ENCODE measurements at places on chromosomes 6 and 20.

DNA sequence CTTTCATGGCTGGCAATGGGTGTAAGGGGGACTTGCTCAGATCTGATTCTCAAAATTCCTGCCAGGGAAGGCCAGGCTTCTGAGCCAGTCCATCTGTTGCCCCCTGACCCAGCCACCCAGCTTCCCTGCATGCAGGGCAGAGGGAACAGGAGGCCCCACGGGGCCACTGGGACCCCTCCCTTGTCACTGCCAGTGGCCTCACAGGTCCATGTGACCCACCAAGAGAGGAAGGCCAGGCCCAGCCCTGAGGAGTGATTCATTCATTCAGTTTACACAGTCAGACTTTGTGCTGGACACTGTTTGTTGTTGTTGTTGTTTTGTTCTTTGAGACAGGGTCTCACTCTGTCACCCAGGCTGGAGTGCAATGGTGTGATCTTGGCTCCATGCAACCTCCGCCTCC lies 39.5 kb downstream of the UBE2V1 start:
- DNase-seq: no peak

- peak; percentile 65 for DNase-seq
Measured at GRCh38 chr6:44115866-44116265, 11.4 kb downstream of the MRPL14 start.

- DNase-seq: peak; percentile 55
Measured at GRCh38 chr6:24431045-24431451, 28.3 kb downstream of the MRS2 start.

DNA sequence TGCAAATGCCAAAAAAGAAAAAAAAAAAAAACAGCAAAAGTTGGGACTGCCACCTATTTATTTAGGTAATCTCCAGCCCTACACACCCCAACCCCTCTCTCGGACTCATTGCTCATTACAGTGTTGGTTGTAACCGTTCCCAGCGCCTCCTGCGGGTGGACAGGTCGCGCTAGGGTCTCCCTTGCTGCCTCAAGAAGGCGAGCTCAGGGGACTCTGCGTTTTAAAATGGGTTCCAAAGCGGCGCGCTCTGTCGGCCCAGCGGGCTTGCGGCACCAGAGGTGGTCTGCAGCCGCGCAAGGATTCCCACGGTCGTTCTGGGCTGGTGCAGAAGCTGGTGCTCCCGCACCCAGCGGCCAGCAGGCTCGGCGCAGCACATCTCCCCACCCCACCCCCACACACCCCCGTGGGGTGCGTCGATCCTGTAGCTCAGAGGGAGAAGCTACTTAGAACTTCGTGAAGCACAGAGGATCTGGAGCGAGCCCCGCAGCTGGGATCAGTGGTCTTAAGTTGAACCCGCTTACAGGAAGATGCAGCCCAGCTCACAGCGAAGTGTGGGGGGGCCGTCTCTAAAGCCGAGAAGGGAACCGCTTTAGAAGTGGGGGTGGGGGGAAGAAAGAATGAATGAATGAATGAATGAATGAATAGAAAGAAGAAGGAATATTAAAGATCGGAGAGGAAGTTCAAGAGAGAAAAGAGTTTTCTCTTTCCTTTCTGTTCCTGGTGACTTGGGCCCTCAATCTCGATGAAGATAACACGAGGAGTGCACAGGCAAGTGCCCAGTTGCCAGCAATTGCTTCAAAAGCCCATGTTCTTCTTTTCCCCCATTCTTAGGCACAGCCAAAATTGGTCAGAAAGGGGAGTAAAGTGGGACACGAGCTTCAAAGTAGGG lies 780 bp downstream of the TFAP2A start:
- DNase-seq: peak; percentile 77

DNA sequence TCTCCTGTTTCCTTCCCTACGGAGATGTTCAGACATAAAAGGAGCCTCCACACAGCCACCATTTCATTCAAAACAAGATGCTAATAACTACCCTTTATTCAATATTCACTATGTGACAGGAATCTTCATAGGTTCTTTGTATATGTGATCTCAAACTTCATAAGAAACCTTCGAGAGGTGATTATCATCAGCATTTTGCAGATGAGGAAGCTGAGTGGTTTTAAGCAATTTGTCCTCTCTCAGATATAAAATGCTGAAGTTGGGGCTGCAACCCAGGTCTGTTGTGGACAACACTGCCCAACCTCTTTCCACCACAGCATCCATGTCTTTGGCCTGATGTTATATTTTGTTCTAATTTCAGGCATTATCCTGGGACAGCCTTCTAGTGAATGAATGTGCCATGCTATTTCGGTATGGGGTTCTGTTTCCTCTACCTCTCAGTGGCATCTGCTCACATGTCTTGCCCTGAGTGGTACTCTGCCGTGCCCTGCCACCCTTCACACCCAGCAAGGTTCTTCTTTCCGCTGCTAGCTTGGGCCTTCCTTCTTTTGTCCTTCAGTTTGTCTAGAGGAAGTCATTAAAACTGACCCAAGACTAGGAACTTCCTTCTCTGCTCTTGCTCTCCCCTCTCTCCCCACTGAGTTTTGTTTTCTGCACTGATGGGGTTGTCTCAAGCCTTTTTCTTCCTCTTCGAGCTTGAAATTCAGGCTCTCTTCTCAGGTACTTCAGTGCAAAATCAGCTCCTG lies 300.9 kb upstream of the PRDM1 start:
- DNase-seq: no peak

DNA sequence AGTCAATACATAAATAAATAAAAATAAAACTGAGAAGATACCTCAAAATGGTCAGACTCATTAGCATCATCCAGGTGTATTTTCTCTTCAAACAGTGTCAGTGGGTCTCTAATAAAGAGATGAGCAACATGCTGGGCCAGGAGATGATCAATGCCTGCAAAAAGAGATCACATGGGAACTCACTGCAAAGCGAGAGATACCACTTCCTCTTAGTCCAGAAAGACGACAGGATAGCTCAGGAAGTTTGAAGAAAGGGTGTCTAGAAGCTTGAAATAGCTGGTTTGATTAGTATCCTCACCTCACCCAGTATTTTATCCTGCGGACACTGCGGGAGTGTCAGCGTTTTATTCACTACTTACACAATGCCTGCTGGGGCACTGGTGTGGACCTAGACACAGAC lies 38.0 kb downstream of the GCLC start:
- no peak for DNase-seq

DNA sequence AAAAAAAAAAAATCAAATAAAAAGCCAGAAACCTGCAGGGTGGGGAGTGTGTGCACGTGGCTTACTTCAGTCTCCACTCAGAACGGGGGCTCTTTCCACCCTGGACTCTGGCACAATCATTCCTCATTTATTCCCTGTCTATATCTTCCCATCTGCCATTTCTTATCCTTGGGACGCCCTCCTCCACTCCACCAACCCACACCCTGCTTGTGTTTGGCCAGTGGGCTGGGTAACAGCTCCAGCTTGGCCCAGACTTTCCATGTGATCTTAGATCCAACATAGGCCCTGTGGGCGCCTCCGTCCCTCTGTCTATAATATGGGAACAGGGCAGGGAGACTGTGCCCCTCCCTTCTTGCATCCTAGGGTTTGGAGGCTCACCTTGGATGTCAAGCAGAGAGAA lies 68.1 kb downstream of the CD40 start:
- no peak for DNase-seq

- no peak for DNase-seq
Measured at GRCh38 chr20:4305091-4305490, 289.7 kb upstream of the RNF24 start.

GRCh38 chr20:58695895-58696375 lies 3.3 kb downstream of the NPEPL1 start:
- DNase-seq: no peak

DNA sequence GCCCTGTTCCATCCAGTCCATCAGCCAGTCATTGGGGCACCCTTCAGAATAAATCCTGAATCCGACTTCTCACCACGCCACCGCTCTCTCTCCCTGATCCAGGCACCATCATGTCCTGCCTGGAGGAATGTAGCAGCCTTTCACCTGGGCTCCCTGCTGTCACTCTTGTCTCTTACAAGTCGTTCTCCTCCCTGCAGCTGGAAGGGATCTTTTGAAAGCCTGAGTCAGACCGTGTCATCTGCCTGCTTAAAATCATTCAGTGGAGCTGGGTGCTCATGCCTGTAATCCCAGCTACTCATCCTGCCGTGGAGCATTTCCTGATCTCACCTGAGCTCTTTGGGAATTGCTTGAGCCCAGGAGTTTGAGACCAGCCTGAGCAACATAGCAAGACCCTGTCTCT lies 19.2 kb upstream of the KCNG1 start:
- no peak for DNase-seq

DNA sequence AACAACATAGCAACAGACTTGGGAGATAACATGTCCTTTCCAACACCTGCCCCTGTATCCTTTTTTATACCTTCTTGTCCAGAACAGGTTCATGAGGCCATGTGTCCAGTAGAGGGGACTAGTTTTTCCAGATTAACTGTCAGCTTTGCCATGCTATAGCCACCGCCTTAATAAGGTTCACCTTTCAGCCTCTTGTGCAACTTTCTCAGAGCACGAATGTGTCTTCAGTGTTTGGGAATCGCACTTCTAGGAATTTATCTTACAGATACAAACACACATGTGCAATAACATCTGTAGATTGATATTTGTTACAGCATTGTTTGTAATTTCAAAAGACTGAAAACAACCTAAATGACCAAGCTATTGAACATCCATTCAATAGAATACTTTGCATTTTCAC lies 21.4 kb downstream of the NCR2 start:
- DNase-seq: no peak

DNA sequence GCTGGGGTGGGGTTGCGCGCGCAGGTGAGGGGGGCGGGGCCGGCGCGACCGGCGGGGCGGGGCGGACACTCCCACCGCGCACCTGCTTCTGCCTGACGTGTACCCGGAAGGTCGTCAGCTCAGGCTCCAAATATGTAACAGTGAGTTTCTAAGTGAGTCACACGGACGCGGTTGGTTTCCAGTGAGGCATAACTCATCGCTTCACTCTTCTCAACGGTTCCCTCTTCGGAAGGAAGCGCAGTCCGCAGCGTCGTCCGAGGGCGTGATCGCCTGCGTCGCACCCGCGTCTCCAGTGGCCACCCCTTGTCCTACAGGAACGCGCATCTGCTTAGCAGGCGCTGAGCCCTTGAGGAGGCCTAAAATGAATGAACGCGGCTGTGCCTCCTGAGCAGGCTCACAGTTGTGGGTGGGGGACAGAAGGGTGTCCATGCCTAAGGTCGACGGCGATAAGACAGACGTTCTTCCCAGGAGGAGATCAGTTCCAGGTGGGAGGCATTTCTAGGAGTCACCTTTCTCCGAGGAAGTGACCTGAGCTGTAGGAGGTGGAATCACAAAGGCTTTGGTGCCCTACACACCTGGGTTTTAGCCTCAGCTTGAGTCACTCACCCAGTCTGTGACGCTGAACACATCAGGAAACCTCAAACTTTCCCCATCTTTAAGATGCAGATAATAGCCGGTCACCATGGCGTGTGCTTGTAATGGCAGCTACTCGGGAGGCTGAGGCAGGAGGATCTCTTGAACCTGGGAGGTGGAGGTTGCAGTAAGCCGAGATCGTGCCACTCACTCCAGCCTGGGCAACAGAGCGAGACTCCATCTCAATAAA lies 50.9 kb upstream of the EZR start:
- DNase-seq: peak; percentile 97

DNA sequence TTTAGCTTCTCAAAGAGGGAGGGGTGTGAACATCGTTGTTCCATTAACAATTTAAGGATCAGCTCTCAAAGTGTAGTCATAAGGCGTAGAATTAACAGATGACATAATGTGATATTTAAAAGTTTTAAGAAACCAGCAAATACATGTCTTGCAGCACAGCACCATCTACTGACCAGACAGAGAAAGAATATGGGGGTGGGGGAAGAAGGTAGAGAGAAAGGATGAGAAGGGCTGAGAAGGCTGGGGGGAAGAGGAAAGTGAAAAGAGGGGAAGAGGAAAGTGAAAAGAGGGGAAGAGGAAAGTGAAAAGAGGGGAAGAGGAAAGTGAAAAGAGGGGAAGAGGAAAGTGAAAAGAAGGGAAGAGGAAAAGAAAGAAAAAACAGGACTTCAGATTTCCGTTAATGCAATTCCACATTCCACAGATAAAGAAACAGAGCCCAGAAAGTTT lies 80.9 kb downstream of the HAO1 start:
- DNase-seq: peak; percentile 59

- no peak for DNase-seq
Measured at GRCh38 chr6:79238919-79239318, 4.4 kb upstream of the HMGN3 start.

DNA sequence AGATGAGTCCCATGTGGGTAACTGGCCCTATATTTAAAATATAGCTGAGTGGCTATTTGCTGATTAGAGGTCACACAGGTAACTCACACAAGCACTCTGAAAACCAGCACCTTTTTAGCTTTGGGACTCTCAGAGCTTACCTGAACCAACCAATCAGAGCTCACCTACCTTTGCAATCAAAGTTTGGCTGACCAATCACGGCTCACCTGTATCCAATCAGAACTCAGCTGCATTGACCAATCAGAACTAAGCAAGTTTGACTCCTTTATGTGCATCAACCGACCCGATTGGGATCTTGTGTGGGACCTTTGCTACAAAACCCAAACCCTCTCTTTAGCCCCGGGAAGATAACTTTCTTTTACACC lies 106.8 kb upstream of the NXT1 start:
- no peak for DNase-seq

DNA sequence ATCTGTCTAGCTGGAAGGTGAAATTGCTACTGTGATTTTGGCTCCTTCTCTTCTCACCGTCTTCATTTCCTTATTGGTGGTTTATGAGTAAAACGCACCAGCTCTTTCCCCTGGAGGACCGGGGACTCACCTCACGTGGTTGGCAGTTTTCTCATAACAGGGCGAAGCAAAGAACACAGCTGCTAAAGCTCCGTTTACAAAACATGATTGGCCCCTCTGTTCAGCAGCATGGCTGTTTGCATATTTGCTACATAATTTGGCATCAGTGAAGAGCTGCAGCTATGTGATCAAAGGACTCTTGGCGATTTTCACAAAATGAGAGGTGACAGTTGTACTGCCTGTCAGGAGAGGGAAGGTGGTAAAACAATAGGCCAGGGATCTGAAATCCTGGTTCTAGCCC lies 20.5 kb upstream of the TMEM181 start:
- DNase-seq: no peak

DNA sequence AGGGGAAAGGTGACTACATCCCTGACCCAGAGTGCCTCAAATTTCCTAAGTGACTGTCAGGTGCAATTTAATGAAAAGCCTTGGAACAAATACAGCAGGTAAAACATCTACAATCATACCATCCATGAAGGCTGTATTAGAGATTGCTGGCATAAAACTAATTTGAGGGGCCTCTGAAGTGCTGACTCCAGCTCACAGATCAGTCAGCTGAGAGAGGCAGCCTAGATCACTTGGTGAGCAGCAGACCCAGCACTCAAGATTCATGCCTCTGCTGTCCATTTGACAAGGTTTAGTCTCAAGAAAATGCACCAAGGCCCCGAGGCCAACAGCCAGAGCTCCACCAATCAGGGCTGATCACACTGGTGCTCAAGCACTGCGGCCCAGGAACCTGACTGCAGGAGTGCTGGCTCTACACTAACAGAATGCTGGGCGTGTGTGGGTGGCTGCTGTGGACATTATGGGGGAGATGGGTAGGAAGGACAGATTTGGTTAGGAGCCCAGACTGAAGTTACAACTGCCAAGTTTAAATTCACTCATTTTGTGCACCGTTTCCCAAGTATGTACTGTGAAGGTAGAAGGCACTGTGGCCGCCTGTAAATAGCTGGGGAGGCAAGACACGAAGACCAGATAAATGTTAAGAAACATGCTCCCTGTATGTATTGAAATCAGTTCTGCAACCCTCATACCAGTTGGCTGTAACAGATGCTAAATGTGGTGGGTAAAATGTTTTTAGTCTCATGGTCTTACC lies 28.2 kb downstream of the SNX5 start:
- DNase-seq: no peak

GRCh38 chr6:167031082-167031709 lies 32.0 kb downstream of the CEP43 start:
- DNase-seq: peak; percentile 26

Data from EL (cell line).